ENCODE measurements at places on chromosomes 12 and 14.

DNA sequence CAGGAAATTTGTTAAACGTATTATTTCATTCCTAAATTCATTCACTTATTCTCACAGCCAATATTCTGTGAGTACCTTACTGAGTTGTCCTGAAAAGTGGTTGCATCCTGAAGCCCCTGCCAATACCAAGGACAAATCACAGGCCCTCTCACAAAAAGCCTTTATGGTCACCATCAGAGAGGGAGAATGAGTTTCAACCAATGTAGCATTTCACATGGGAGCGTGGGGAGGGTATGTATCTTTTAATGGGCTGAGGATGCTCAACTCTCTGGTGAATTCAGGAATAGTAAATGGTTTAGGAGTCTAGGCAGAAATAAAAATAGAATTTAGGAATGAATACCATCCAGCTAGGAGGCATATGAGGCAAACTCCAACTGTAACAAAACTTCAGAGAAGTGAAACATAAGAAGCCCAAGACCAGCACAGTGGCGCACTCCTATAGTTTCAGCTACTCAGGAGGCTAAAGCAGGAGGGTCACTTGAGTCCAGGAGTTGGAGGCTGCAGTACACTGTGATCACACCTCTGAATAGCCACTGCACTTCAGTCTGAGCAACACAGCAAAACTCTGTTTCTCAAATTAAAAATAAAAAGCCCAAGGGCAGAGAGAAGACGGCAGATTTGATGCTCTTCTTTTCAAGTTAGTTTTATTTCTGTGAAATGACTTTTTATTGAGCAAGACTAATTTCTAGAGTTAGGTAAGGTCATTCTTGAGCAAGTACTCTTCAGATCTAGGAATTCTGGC is 142.7 kb downstream of the HMGA2 start:
- peaks cover 2% of the 10 kb centered on the region for H3K4me1 ChIP-seq
- no peak for DNase-seq
- no peak overlapping the region for H3K4me3 ChIP-seq
- peaks cover 49% of the 10 kb centered on the region for H3K36me3 ChIP-seq

DNA sequence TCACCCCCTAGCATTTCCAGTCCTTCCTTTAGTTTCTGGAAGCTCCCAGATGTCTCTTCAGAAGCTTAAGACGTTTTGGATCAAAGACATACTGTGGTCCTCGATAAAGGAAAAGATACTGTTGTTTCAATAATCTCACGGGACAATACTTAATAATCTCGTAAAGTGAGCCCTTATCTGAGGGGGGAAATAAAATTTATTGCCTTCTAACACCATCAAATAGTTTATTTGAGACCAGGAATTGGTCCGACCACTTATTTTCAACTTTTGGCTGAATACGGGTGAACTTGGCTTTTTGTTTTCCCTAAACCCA is 640 bp upstream of the G2E3 start:
- peak overlapping the region; percentile 97 for H3K4me3 ChIP-seq
- peaks cover 1% of the 10 kb centered on the region for H3K4me1 ChIP-seq
- DNase-seq, result no peak
- peak overlapping the region; percentile 85 for H3K27ac ChIP-seq
- no peaks in the 10 kb centered on the region for H3K27me3 ChIP-seq

DNA sequence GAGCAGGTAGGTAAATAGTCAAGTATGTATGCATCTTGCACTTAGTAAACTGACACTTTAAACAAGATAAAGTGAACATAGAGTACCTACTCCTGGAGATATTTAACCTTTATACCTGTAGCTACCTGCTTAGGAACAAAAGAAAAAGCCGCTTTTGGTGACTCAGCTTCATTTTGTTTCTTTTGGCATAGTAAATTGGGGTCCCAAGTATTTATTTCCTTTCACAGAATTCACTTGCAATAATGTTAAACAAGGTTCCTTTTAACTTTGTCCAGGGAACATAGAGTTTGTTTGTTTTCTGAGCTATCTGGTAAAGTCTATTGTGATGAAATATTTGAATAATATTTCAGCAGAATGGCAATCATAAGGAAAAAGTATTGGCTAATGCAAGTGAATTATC is 20.0 kb downstream of the SLCO1B3 start:
- no peak overlapping the region for H3K27ac ChIP-seq
- no peaks in the 10 kb centered on the region for H3K36me3 ChIP-seq
- no peak overlapping the region for H3K4me3 ChIP-seq
- DNase-seq, result no peak
- no peaks in the 10 kb centered on the region for H3K4me1 ChIP-seq

DNA sequence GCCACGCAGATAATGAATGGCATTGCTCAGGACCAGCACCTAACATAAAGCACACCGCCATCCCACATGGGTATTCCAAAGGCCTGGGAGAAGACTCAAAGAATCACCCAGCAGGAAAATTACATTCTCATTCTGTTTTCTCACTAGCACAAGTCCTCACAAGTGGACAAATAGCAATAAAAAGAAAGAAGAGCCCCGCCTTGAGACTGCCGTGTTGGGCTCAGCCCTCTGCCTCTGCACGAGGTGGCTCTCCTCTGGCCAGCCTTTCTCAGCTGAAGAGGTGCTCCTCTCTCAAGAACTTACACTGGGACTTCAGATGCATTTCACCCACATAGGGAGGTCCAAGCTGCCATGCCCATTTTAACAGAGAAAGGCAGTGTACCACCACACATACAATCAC is 207.5 kb downstream of the SPTSSA start:
- peaks cover 3% of the 10 kb centered on the region for H3K27me3 ChIP-seq
- no peaks in the 10 kb centered on the region for H3K4me1 ChIP-seq
- H3K27ac ChIP-seq, result no peak overlapping the region
- H3K36me3 ChIP-seq, result no peaks in the 10 kb centered on the region

DNA sequence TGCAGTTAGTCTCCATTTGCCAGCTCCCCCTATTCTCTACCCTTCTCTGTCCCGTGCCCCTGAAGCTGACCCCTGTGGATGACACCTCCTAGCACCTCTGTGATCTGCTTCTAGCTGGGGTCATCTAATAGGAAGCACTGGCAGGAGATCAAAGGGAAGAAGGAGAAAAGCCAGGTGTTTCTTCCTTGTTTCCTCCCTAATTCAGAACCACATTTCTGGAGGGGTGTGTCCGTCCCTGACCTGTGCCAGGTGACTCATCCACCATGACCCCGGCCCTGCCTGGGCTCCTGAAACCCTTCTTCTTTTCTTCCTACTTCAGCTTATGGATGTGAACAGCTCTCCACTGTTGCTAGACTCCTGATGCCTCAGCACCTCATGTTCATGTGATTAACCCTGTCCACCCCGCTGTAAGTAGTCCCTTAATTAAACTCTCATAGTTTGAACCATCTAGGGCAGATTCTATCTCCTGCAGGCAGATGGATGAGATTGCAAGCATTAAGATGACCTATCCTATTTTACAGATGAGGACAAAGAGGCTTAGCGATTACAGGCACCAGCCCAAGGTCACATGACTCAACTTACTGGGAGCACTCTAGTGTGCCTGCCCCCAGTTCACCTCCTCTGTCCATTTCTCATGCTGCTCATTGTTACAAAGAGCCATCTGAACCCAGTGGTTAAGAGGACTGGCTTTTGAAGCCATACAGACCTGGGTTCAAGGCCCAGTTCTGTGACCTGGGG is 770.5 kb downstream of the MED13L start:
- no peaks in the 10 kb centered on the region for H3K4me1 ChIP-seq
- H3K27ac ChIP-seq, result no peak overlapping the region
- no peak for DNase-seq

- peaks cover 5% of the 10 kb centered on the region for H3K4me1 ChIP-seq
- no peak for DNase-seq
- H3K27ac ChIP-seq, result no peak overlapping the region
- no peaks in the 10 kb centered on the region for H3K36me3 ChIP-seq
- H3K27me3 ChIP-seq, result no peaks in the 10 kb centered on the region
Observed at GRCh38 chr14:68451696-68452373, 341.0 kb downstream of the ZFP36L1 start.

- peak overlapping the region; percentile 34 for H3K27ac ChIP-seq
- peaks cover 17% of the 10 kb centered on the region for H3K27me3 ChIP-seq
- no peak overlapping the region for H3K4me3 ChIP-seq
- H3K4me1 ChIP-seq, result peaks cover 24% of the 10 kb centered on the region
- H3K36me3 ChIP-seq, result no peaks in the 10 kb centered on the region
Observed at GRCh38 chr12:111775205-111776193, 8.8 kb downstream of the ALDH2 start.

DNA sequence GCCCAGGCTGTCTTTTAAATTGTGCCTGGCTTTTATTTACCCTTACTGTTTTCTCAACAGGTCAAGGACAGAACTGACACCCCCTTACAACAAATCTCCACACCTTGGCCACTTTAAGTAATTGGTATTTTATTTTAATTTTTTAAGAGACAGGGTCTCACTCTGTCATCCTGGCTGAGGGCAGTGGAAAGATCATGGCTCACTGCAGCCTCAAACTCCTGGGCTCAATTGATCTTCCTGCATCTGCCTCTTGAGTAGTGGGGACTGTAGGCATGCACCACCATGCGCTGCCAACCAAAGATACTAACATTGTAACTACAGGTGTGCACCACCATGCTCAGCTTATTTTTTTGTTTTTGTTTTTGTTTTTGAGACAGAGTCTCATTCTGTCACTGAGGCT is 109.8 kb downstream of the PTPN11 start:
- H3K4me1 ChIP-seq, result peaks cover 3% of the 10 kb centered on the region
- no peaks in the 10 kb centered on the region for H3K36me3 ChIP-seq
- no peak overlapping the region for H3K4me3 ChIP-seq
- H3K27me3 ChIP-seq, result no peaks in the 10 kb centered on the region

DNA sequence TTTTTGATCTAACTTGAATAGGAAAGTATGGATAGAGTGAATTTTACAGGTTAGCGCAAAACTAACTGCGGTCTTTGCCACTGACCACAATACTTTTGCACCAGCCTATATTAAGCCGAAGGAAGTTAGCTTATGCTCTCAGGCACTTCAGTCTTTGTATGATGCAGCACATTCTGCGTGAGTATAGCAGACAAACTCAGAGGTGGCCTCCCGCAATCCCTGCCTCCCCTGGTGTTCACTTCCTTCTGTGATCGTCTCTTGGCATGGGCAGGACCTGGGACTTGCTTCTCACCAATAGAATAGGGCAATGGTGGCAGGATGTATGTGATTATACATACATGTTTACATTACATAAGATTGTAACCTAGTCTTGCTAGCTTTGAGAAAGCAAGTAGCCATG is 10.3 kb upstream of the SLC6A13 start:
- no peak overlapping the region for H3K27ac ChIP-seq
- DNase-seq, result no peak
- H3K27me3 ChIP-seq, result no peaks in the 10 kb centered on the region
- H3K36me3 ChIP-seq, result no peaks in the 10 kb centered on the region
- no peak overlapping the region for H3K4me3 ChIP-seq

GRCh38 chr12:124834822-124835221 is 28.8 kb downstream of the SCARB1 start:
- peaks cover 28% of the 10 kb centered on the region for H3K4me1 ChIP-seq
- no peaks in the 10 kb centered on the region for H3K27me3 ChIP-seq
- H3K27ac ChIP-seq, result no peak overlapping the region
- peaks cover 5% of the 10 kb centered on the region for H3K36me3 ChIP-seq
- H3K4me3 ChIP-seq, result no peak overlapping the region

DNA sequence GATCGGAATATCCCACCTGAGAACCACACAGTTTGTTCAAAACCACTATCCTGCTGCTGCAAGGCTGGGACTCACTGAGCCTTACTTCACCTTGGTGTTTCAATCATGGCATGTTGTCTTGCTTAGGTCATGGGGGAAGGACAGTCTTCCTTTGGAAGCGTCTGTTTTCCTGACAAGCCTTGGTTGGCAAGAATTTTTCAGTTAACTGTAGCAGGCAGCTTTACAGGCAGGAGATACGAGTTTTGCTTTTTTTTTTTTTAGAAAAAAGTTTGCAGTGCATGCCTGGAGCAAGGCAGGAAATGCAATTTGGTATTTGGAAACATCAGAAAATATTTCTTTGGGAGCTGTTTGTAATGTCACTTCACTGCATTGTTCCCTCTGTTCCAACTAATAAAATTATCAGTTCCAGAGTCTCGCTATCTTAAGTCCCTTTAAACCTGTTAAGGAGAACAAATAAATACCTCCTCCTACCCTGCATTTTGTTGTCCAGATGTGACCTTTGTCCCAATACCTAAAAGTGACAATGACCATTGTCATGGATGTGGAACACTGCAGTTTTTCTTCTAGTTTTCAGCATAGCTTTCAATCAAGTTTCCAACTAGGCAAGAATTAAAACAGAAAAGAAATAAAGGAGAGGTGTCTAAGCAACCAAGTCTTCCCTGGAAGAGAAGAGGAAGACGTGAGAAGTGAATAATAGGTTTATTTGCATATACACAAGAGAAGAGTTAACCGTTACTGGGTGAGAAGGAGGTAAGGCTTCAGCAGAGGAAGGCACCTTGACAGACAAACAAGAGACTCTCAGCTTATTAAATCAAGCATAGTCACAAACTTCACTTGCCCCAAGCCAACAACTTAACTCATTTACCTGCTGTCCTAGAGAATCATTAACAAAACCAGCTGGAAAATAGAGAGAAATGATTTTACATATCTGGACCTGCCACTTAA is 71.4 kb upstream of the ACTN1 start:
- no peak overlapping the region for H3K27ac ChIP-seq
- peaks cover 23% of the 10 kb centered on the region for H3K36me3 ChIP-seq
- peak overlapping the region; percentile 30 for H3K4me3 ChIP-seq
- H3K27me3 ChIP-seq, result no peaks in the 10 kb centered on the region
- H3K4me1 ChIP-seq, result peaks cover 25% of the 10 kb centered on the region

GRCh38 chr12:56243731-56244181 is 13.9 kb downstream of the SLC39A5 start:
- H3K36me3 ChIP-seq, result peaks cover 92% of the 10 kb centered on the region
- no peaks in the 10 kb centered on the region for H3K27me3 ChIP-seq
- H3K4me1 ChIP-seq, result peaks cover 11% of the 10 kb centered on the region
- no peak for DNase-seq
- no peak overlapping the region for H3K27ac ChIP-seq

GRCh38 chr12:41074473-41074769 is 113.7 kb upstream of the PDZRN4 start:
- no peaks in the 10 kb centered on the region for H3K27me3 ChIP-seq
- no peak overlapping the region for H3K27ac ChIP-seq
- no peaks in the 10 kb centered on the region for H3K4me1 ChIP-seq
- no peak overlapping the region for H3K4me3 ChIP-seq
- no peaks in the 10 kb centered on the region for H3K36me3 ChIP-seq
- no peak for DNase-seq

- no peaks in the 10 kb centered on the region for H3K27me3 ChIP-seq
- no peaks in the 10 kb centered on the region for H3K36me3 ChIP-seq
- DNase-seq, result no peak
- no peak overlapping the region for H3K27ac ChIP-seq
- H3K4me1 ChIP-seq, result no peaks in the 10 kb centered on the region
Observed at GRCh38 chr12:89950421-89950820, 241.8 kb upstream of the ATP2B1 start.

GRCh38 chr12:6067152-6067916 is 57.1 kb downstream of the VWF start:
- peaks cover 10% of the 10 kb centered on the region for H3K4me1 ChIP-seq
- H3K4me3 ChIP-seq, result no peak overlapping the region
- no peak for DNase-seq
- H3K27me3 ChIP-seq, result no peaks in the 10 kb centered on the region
- H3K36me3 ChIP-seq, result no peaks in the 10 kb centered on the region

GRCh38 chr12:122086641-122087285 is 8.2 kb downstream of the MLXIP start:
- no peak for DNase-seq
- H3K27me3 ChIP-seq, result no peaks in the 10 kb centered on the region
- H3K4me1 ChIP-seq, result peaks cover 18% of the 10 kb centered on the region
- H3K4me3 ChIP-seq, result no peak overlapping the region
- peaks cover 24% of the 10 kb centered on the region for H3K36me3 ChIP-seq

- H3K27me3 ChIP-seq, result no peaks in the 10 kb centered on the region
- H3K27ac ChIP-seq, result no peak overlapping the region
- H3K36me3 ChIP-seq, result no peaks in the 10 kb centered on the region
- DNase-seq, result peak; percentile 61
- H3K4me1 ChIP-seq, result no peaks in the 10 kb centered on the region
Observed at GRCh38 chr14:43706900-43707299, 800.2 kb downstream of the FSCB start.

Measured in mesenchymal stem cell (in vitro differentiated cells and primary cell).